ENCODE measurements at places on chromosomes 11 and 22.

- DNase-seq, result no peak
Observed at GRCh38 chr11:1402355-1403077, 12.8 kb downstream of the BRSK2 start.

DNA sequence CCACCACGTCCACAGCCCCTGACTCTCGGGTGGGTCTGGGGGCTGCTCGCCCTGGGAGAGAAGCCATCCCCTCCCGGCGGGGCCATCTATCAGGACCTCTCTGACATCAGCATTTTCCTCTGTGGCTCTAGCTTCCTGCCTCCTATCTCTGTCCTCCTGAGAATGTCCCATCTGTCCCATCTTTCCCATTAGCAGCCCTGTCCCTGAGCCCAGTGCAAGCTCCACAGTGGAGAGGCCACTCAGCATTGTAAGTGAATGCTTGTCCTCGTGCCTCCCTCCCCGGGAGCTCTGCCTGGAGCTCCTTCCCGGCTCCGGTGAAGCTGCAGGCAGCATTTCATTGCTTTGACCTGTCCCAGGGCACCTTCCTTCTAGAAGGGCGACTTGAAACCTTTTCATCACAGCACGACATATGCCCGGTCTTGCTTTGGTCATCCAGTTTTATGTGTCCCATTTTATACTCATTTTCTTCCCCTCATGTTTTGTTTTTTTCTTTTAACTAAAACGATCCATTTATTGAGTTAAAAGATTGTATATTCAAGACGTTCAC, 49.7 kb downstream of the RTN4R start:
- DNase-seq, result no peak

DNA sequence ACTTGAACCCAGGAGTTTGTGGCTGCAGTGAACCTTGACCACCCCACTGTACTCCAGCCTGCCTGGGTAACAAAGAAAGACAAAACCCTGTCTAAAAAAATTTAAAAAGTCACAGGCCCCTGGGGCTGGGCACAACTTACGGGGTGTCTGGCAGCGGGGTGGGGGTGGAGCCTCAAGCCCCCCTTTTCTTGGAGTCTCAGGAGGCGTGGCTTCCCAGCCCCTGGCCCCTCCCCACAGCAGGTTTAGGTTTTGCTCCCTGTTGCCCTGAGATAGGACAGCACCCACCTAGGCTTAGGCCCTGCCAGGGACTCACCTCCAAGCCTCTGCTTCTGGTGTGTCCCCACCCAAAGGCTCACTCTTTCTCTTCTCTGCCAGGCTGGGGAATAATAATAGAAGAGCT, 22.4 kb downstream of the MGAT3 start:
- no peak for DNase-seq

DNA sequence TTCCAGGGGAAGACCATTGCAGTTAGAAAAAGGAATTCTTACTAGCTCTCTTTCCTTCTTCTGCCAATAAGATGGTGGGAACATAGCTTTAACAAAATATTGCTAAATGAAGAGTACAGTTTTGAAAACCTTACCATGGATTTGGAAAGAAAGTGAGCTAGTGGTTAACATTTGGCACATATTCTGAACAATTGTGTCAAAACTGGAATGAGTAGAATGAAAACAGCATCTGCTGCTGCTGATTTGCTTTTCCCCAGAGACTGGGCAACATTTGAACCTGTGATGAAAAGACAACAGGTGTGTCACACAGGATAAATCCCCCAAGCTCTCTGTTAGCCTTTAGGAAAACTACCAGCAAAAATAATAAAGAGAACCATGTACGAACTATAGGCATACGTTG, 761.4 kb downstream of the KCNA4 start:
- DNase-seq, result no peak

DNA sequence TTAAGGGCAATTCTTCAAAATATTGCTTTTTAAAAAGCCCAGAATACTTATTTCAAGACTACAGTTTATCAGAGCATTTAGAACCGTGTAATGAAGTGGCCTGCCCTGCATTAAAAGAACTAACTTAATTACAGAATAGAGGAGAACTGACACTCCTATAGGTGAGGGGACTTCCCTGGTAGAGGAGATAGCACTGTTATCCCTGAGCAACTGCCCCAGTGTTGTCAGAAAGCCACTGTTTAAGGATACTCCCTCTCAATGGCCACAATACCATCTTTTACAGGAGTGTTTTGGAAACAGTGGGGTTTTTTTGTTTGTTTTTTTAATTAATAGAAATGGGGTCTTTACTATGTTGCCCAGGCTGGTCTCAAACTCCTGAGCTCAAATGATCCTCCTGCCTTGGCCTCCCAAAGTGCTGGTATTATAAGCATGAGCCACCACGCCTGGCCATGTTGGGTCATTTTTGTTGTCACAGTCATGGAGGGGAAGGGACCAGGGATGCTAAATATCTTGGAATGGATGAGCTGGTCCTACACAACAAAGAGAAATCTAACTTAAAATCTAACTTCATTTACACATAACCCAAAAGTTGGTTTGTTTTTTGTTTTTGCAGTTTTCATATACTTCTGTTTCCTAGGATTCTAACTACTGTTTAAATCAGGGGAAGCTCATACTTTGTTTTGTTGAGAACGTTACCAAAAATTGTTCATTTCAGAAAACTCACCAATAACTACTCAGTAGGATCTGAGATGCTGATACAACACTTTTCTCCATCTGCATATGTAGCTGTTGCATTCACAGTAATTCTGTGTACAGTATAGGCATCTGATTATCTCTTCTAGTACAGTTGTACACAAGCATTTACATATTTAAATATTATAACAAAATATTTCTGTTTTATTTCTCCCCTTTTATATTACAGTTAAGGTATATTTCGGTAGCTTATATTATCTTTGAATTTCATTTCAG, 8.1 kb downstream of the RPL27A start:
- DNase-seq, result no peak

All from CD4-positive, alpha-beta T cell treated with Interleukin-6 for 4 hours (primary cell).